ENCODE measurements at places on chromosomes 4 and X.

DNA sequence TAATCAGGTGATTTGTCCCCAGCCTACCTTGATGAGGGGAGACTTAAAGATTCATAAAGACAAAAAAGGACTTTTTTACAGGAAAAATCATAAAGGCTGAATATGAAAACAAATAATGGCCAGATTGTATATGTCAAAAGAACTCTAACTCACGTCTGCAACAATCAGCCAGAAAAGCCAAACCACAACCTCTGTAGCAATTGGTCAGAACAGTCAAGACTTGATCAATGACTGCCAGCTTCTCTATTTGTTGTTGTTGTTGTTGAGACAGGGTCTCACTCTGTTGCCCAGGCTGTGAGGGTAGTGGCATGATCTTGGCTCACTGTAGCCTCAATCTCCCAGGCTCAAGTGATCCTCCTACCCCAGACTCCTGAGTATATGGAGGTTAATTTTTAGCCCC lies 35.9 kb upstream of the PPA2 start:
- DNase-seq, result no peak

DNA sequence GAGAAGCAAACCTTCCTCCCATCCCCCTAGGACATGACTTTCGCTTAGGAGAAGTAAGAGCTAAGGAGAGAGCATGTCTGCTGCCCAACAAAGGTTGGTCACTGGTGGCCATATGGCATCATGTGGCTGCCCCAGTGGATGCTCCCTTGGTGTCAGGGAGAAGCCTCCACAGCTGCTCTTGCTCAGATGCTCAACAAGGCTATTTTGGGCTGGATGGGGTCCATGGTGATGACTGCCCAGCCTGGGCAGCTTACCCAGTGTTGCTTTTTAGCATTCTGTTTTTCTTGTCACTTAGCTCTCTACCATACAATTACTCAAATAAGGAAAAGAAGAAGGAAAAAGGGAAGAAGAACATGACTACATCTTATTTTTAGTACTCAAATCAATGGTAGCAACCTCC lies 48.9 kb upstream of the PPARGC1A start:
- DNase-seq, result no peak

DNA sequence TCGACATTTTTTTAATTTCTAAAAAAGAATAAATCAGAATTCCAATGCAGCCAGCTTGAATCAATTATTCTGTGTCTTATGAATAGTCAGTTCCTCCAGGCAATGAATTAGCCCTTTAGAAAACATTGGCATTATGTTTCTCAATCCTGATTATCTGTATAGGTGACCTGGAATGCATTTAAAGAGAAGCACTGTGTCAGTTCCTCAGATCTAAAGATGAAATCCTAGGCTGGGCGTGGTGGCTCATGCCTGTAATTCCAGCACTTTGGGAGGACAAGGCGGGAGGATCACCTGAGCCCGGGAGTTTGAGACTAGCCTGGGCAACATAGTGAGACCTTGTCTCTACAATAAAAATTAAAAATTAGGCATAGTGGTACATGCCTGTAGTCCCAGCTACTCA lies 43.5 kb downstream of the MND1 start:
- no peak for DNase-seq

GRCh38 chrX:37315511-37316248 lies 33.5 kb upstream of the PRRG1 start:
- no peak for DNase-seq

DNA sequence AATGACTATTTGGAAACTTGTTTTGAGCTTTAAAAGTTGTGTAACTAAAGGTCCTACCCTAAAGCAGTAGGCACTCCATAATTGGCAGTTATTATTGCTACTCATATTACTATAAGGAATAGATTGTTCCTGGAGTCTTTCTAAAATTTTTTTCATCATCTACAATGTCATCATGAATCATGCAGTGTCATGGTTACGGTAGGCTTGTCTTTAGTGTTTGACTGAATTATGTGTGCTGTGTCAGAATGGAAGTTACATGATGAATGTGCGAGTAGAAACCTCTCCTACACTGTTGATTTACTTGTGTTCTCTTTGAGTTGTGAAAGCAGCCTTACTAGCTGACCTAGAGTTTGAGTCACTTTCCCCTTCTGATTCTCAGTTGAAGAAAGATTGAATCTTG lies 1099.9 kb downstream of the RAPGEF2 start:
- no peak for DNase-seq

DNA sequence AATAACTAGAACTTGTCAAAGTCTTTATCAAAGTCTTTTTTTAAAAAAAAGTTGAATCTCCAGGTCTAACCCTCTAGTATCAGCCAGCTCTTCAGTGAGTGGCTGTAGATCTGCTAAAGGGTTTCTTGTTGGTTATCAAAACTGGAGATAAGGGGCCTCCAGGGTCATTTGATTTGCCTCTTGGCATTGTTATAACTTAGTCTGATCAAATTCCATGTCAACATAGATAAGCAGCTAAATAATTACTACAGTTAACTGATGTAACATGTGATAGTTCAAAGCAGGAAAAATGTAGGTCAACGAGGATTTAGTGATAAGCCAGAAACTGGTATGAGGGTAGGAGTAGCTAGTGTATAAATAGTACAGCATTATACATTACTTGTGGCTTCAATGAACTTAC lies 465.1 kb downstream of the PDHA2 start:
- no peak for DNase-seq

GRCh38 chr4:5118994-5119835 lies 67.9 kb downstream of the STK32B start:
- DNase-seq, result no peak

- DNase-seq, result no peak
Measured at GRCh38 chr4:33512397-33512796, 2731.9 kb downstream of the ARAP2 start.

GRCh38 chr4:149932188-149932587 lies 116.5 kb upstream of the IQCM start:
- no peak for DNase-seq

- DNase-seq, result no peak
Measured at GRCh38 chr4:163165217-163166017, 1.3 kb downstream of the NAF1 start.

DNA sequence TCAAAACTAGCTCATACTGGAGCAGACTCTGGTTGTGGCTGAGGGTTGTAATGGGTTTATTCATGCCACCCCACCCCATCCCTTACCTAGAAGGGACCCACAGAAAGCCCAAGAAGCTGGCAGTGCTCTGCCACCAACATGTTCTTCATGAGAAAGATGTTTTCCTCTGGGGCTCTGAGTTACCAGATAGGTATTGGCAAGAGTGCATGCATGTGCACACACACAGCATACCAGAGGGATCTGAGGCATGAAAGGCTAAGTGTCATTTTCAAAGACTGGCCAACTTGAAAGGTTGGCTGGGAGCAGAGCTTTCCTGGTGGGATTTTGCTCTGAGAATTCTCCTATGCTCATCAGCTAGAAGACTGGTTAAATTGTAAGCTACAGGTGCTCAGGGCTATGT lies 65.2 kb downstream of the PHOX2B start:
- no peak for DNase-seq

GRCh38 chrX:31832263-31832662 lies 760.4 kb upstream of the FTHL17 start:
- no peak for DNase-seq

DNA sequence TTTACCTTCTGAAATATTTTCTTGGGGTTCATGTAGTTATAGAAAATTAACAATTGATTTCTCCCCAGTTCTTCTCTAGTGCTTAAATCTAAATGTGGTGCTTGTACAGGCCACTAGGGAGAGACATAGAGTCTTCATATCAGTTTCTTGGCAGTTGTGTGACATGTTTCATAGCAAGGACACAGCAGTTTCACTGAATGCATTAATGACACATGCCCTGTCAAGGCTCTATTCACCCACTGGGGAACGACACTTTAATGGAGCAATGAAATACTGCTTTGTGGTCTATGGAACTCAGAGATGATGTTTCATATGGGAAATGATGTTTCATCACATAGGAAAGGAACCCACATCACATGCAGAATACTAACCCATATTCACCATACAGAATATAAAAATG lies 2.8 kb downstream of the VEGFC start:
- no peak for DNase-seq

DNA sequence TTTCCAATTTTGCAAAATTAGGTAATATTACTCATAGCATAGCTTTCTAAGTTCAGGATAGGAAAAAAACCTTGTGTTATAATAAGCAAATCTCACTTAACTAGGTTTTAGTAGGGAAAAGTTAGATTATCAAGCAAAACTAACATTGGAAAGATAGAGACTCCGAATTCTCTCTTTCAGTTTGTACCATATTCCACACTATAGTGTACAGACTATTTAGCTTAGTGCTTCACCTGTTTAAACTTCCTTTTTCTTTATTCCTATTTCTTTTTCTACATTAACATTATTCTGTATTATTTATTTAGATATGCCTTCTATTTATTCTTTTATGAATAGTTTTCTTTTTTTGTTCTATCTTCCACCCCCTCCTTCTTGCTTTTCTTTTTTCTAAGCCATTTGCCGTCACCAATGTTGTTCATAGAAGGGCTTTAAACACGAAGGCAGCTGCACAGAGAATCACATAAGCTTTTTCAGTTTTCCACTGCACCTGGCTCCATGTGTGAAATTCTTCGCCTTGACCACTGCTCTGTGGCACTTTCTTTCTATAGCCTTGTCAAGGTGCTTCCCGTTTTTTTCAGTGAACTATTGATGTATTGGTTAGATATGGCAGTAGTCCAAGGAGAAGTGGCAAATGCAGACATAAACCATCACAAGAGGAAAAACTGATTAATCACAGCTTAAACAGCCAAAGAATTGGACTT lies 8.5 kb downstream of the PCDH10 start:
- DNase-seq, result no peak

DNA sequence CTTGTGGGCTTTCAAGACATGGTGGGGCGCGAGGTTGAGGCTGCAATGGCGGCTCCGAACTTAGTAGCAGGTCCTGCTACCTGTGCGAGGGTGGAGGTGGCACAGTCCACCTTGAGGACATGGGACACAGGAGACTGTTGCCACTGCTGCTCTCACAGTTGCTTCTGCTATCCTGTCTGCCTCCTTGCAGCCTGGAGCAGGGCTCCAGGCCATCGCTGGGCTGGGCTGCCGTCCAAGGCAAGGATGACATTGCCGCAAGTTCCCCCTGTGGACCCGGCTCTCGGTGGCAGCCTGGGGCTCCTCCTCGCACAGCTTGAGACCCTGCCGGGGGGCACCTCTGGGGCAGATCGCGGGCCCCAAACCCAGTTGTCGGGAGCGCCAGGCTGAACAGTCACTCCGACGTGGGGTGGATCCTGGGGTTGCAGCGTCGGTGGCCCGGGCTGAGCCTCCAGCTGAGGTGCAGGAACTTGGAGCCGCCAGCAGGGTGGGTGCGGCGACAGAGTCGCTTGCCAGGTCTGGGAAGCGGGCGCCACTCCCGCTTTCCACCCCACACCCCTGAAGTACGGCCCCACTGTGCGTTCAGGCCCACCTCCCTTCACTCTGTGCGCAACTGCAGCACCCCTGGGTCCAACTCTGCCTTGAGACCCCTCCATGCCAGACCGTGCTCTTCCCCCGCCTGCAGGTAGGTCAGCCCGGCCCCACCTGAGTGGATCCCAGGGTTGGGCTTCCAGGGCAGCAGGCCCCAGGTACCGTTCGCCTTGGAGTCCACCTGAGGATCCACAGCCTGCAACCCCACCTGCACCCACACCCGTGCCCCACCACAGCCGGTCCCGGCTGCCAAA lies 192.7 kb upstream of the NUDT6 start:
- DNase-seq, result no peak

DNA sequence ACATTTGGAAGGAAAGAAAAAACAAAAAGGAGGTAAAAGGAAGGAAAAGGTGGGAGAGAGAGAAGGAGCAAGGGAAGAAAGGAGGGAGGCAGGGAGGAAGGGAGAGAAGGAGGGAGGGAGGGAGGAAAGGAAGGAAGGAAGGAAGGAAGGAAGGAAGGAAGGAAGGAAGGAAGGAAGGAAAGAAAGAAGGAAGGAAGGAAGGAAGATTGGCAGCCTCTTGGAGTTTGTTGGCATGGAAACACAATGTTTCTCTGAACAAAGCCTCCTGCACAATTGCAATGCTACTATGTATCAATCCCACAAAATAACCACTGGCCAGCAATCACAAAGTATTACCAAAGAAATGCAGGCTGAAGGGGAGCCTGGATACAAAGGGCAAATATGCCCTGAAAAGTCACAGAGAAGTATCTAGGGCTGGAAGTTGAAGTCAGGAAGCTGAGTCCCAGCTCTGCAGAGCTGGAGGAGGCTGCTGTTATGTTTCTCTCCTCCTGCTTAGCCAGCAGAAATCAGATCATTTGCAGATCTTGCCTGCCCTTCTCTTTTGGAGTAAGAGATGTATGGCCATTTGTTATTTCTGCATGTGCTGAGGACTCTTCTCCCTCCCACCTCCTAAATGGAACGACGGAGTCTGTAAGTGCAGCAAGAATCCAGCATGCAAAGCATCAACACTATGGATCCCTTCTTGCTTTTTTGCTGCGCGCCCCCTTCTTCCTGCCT lies 195.9 kb upstream of the LDB2 start:
- DNase-seq, result no peak

DNA sequence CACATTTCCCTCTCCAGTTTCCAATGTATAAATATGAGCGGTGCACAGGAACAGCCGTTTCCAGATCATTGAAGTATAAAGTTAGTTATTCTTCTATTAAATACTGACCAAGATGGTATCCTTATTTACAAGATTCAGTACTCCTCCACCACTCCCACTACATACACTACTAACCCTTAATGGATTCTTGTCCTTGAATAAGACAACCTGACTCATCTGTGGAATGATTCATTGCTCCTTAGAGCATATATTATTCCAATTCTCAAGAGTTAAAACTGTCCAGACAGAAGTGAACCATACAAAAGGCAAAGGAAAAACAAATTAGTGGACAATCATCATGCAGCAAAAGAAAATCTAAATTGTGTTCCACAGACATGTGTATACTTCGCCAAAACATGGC lies 373.3 kb downstream of the IDS start:
- no peak for DNase-seq

- DNase-seq, result no peak
Measured at GRCh38 chr4:184792334-184792733, 33.4 kb downstream of the ACSL1 start.

GRCh38 chr4:33802578-33802977 lies 2441.7 kb downstream of the ARAP2 start:
- DNase-seq, result no peak

DNA sequence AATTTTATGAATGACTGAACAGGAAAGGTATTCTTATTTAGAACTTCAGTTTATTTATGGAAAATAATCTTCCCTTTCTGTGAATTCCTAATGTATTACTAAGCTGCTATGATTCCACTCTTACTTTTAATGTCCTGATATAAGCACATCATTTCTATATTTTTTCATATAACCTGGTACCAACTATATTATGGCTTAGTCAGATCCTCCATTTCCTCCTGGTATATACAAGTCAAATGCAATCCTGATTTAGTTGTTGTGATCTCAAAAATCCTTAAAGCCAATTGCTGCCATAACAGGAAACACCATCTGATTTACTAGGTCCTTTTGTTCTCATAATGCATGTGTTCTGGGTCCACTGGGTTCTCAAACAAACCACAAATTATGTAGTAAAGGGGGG lies 26.8 kb downstream of the TRMT2B start:
- no peak for DNase-seq

Measured in naive thymus-derived CD8-positive, alpha-beta T cell (primary cell).